ENCODE measurements at places on chromosomes 13 and 19. TPM values are rescaled to one million over a fixed set of nuclear protein-coding genes. Genes with fewer than 3 reads are reported as not detected.
A peak's percentile ranks its signal among the peaks of the same experiment; 100 is the strongest.

DNA sequence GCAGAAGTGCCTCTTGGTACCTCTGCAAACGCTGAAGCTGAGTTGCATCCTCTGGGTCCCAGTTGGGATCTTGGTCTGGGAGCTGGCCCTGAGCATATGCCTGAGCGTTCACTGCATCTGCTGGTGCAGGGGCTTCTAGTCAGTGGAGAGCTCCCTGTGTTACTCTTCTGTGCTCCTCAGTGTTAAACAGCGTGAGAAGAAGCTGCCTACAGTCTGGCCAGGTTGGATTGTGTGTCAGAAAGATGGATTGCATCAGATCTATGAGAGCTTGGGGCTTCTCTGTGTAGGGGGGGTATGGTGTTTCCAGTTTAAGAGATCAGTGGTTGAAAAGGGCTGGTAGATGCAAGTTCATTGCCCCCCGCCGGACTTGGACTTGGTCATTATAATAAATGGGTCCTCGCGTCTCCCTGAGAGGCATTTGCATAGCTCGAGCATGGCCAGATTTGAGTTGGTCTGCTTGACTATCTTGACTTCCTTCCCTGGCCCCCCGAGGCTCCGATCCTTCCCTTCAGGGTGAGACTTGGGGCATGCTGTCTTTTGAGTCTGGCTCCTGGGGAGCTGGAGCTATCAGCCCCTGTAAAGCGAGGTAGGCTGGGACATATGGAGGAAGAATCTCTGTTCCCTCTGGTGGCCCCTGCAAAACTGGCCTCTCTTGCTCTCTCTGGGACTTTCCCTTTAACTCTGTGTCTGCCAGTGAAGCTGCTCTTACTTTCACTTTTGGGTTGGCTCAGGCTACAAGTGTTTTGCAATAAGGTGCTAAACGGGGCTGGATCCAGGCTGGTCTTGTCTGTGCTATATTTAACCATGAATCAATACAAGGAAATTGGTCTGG lies 52.9 kb downstream of the OR10H4 start:
- peak; percentile 33 for DNase-seq

GRCh38 chr13:67619995-67620380 lies 389.9 kb upstream of the PCDH9 start:
- DNase-seq = no peak

- no peak for DNase-seq
Observed at GRCh38 chr13:31733647-31734046, 5.7 kb upstream of the RXFP2 start.

DNA sequence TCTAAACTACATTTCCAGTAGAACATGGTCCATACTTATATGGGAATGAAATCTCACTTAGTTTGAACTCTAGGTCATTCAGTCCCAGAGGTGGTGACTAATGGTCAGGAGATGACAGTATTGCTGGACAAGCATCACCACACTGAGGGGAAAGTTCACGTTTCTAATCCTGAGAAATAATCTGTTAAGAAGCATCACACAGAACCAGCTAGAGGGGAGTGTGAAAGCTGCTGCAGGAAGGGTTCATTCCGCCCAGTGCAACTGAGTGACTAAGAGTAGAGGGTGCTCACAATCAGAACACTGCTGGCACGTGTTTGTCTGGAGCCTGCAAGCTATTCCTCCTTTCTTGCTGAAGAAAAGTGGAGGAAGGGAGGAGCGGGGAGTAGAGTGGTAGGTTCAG lies 2.7 kb downstream of the COL4A1 start:
- DNase-seq = no peak

DNA sequence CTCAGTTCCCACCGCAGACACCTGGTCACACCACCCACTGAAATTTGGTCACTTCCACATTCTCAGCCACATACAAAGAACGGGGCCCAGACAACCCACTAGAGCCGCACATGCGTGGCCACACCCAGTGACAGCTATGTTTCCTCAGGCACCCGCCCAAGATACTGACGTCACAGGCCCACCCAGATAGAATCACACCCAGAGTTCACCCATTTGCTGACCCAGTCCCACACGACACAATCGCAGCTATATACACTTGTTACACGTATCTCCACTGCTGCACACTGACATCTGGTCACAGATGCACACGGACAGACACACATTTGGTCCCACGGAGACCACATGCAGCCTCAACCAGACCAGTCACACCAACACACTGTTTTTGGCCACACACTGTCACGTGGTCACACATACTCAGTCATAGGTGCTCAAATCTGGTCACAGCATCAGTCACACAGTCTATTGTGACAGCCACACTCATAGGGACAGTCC lies 2.9 kb downstream of the NUMBL start:
- DNase-seq = no peak

DNA sequence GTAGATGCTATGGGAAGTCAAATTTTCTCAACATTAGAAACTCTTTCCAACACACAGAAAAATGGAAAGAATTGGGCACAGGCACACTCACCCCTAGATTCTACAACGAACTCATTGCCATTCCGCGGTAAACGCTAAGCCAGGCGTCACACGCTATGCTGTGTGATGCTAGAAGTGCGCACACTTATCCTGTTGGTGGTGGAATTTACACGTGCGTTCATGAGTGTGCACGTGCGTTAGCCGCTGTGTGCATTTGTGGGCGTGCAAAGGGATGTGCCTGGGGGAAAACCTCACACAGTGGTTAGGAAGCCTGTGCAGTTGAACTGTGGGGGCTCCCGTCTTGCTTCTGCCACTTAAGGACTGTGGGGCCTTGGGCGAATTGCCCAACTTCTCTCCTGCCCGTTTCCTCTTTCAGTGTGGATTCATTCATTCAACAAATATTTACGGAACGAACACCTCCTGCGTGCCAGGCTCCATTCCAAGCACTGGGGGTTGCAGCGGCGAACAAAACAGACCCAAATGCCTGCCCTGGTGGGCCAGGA lies 7.7 kb downstream of the NFILZ start:
- DNase-seq = peak; percentile 71

GRCh38 chr13:41465241-41465847 lies 8.0 kb downstream of the RGCC start:
- no peak for DNase-seq

DNA sequence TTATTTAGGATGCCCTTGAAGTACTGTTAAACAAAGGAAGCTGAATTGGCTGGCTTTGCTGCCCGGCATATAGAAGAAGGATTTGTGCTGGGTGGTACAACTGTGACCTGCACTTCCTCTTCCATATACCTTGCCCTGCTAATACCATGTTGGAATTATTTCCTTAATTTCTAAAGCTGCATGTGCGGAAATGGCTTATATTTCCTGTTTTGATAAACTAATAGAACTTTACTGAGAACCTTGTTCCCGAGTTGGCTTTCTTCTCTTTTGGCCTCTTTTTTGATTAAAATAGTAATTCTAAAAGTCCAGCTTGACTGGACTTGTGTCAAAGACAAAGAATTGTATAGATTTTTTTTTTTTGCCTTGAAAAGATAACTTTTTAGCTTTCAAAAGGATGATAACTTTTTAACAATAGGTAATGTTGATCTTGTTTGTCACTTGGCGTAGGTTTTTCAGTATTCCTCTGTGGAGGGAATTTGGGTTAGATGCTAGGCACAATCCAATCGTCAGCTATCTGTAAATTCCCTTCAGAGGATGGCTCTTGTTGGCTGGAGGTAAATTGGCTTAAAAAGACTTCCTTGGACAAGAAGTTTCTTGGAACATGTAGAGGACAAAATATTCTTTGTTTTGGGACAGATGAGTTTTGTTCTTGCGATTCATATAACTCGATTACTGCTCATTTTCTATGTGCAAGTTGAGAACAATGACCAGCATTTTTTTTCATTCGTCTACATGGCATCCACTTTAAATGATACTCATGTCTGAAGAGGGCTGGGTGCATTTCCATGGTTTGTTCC lies 41.4 kb downstream of the COL4A2 start:
- no peak for DNase-seq

DNA sequence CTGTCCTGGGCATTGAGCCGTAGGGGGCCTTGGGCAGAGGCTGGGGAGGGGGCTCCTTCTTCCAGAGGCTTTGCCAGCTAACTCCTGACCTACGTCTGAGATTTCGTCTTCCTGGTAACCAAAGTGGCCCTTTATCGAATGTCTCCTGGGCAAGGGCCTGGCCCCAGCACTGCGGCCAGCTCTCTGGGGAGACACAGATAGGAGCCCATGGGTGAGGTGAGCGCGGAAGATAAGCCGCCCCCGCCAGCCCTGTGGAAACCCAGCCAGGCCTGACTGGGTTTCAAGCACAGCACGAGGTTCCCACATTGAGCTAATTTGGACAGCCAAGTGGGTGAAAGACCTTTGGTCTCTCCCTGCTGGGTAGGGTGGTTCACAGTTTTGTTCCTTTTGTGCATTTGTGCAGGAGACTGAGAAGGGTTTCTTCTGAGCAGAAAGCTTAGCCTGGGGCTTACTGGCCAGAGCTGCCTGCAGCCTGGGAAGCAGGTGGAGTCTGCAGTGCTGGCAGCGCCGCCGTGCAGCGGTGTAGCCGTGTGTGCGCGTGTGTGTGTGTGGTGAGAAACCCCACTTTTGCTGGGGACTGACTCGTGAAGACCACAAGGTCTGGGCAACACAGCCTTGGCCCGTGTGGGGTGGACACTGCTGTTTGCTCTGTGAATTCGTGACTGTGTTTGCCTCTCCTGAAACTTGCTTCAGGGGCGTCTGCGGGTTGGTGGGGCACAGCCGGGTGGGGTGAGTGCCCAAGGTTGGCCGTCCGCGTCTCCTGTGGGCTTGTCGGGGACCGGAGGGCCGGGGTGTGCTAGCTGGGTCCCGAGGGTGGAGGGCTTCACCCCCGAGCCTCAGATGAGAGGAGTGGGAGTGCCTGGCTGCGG lies 2.5 kb downstream of the BSG start:
- peak; percentile 35 for DNase-seq

DNA sequence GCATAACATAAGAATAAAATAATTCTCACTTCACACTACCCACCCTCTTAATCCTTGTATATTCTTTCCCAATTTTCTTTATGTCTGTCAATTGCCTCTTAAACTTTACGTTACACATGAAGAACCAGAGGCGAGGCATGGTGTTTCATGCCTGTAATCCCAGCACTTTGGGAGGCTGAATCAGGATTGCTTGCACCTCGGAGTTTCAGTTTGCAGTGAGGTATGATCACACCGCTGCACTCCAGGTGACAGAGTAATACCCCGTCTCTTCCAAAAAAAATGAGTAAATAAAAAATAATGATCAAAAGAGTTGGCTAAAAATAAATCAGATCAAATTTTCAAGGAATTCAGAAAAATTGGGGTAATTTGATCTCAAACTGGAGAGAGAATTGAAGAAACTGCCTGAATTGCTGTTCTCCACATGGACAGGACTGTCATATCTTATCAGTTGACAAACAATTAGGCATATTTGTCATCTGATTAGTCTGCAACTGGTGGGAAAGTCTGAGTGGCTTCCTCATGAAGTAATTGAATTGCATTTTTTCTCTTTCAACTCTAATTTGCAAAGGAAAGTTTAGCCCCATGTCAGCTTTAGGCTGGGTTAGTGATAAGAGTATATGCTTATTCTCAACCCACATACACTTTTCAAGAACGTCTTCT lies 302.9 kb downstream of the ITGBL1 start:
- no peak for DNase-seq

DNA sequence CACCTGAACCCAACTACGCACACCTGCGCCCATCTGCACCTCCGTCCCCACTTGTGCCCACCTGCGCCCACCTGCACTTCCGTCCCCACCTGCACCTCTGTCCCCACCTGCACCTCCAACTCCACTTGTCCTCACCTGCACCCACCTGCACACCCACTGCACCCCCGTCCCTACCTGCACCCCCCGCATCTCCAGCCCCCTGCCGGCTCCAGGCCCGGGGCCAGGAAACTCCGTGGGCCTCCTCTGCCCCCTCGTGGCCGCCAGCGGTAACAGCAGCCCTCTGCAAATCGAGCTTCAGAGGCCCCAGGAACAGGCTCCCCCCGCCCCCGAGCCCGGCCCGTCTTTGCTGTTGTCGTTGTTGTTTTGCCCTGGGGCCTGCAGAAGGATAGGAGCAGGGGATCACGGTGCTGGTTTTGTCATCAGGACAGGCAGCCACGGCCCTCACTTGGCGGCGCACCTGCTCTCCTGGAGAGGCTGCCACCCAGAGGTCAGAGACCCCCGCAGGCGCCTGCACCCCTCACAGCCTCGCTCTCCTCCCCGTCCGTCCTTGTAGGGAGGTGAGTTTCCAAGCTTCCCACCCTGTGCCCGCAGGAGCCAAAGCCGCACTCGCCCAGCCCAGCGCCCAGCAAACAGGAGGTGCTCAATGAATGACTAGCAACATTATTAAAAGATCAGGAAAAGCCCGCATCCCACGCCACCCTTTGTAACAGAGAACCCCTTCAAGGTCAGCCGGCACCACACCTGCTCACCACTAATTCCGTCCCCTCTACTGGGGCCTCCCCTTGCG lies 65.4 kb downstream of the GNG7 start:
- DNase-seq = peak; percentile 34

DNA sequence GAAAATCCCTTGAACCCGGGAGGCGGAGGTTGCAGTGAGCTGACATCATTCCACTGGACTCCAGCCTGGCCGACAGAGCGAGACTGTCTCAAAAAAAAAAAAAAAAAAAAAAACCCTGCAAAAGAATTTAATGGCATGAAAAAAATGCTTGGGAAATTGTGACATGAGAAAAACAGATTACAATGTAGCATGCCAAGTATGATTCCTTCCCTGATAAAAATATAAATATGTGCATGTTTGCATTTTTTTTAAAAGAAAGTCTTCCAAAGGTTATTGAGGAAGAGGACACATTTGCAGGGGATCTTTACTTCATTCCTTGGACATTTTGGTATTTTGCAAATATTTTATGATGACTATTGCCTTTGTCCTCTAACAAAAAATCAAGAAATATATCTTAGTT lies 14.5 kb upstream of the ZBTB32 start:
- DNase-seq = no peak

DNA sequence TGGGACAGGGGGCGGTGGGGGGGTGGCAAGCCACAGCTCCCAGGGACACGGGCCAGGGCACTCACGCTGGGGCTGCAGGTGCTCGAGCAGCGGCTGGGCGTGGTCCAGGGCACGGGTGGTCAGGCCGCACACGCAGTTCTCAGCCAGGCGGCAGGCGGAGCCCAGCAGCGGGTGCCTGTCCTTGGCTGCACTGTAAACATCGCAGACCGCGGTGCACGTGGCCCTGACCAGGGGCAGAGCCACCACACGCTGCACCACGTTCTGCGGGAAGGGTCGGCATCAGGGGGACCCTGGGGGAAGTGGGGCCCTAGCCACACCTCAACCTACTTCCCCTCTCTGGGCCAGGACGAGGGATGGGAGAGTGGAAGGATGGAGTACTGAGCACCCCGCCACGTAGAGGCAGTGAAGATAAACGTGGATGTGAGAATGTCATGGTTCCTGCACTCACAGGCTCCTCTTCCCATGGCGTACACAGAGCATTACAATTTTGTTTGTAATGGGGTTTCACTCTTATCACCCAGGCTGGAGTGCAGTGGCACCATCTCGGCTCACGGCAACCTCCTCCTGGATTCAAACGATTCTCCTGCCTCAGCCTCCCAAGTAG lies 3.4 kb downstream of the PLIN5 start:
- no peak for DNase-seq

- DNase-seq = no peak
Observed at GRCh38 chr19:42531313-42531712, 3.0 kb upstream of the CEACAM1 start.

TMPRSS9 gene
- 11.1 TPM for polyA plus RNA-seq

CD320 gene
- 83.1 TPM for polyA plus RNA-seq

KLK2 gene
- polyA plus RNA-seq = 0.11 TPM

NOVA2 gene
- not detected for polyA plus RNA-seq

Data from HepG2 (cell line).